ENCODE measurements at places on chromosomes 11 and 22. TPM values are rescaled to one million over a fixed set of nuclear protein-coding genes. Genes with fewer than 3 reads are reported as not detected.

The UBQLNL gene
- total RNA-seq, result not detected

The SF1 gene
- 72.2 TPM for total RNA-seq

The C11orf16 gene
- total RNA-seq, result not detected

The OR2AG1 gene
- not detected for total RNA-seq

The MLC1 gene
- total RNA-seq, result not detected

The OR2AT4 gene
- not detected for total RNA-seq

The FGF19 gene
- not detected for total RNA-seq

The ME3 gene
- 2.7 TPM for total RNA-seq

The MS4A12 gene
- not detected for total RNA-seq

The POU2AF1 gene
- total RNA-seq, result not detected

The ENTHD1 gene
- total RNA-seq, result not detected

The CCDC87 gene
- total RNA-seq, result not detected

The TRIM48 gene
- total RNA-seq, result not detected

The RCOR2 gene
- 0.03 TPM for total RNA-seq

The INPP5J gene
- not detected for total RNA-seq

The NAV2 gene
- total RNA-seq, result 5.0 TPM

The OR52A1 gene
- total RNA-seq, result not detected

The CYB5R3 gene
- total RNA-seq, result 48.3 TPM

The KRTAP5-9 gene
- total RNA-seq, result not detected

The TSGA10IP gene
- not detected for total RNA-seq

The CTNND1 gene
- 25.9 TPM for total RNA-seq

The OR5A1 gene
- total RNA-seq, result not detected

The BDNF gene
- total RNA-seq, result 21.2 TPM

The PLAAT4 gene
- 56.1 TPM for total RNA-seq

The MUC15 gene
- not detected for total RNA-seq

The SCGB2A2 gene
- total RNA-seq, result not detected

The DAGLA gene
- total RNA-seq, result 1.4 TPM

The OSM gene
- total RNA-seq, result not detected

The RBFOX2 gene
- 64.2 TPM for total RNA-seq

The CDC45 gene
- 81.8 TPM for total RNA-seq

The MYRF gene
- total RNA-seq, result 1.9 TPM

The IFITM10 gene
- 1.8 TPM for total RNA-seq

The CRYBB3 gene
- total RNA-seq, result not detected

Measured in MG63 (cell line).